Fibroblast of villous mesenchyme (primary cell): ENCODE measurements at places on chromosomes 5 and 9.

- no peak for DNase-seq
Observed at GRCh38 chr5:134086943-134087305, 27.6 kb upstream of the TCF7 start.

DNA sequence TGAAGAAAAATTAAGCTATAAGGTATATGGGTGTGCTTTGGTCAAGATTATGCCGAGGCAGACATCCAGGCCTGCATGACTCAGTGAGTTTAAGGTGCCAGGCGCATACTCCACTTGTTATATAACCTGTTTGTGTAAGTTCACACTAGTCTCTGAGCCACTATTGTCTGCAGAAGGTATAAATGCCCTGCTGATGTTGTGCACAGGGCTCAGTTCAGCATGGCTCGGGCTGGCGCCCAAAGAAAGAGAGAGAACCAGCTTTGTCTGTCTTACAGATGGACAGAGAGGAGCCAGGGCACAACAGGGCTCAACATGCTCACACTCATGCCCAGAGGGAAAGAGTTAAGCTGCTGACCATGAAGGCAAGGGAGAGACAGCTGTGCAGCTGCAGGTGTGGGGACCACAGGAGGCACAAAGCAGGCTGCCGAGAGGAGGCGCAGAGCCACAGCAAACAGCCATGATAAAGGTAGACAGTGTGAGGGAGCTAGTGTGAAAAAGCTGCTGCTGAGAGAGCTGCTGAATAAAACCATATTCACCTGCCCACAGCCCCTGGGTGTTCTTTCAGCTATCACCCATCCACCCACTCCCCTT lies 1587.6 kb upstream of the C9orf72 start:
- no peak for DNase-seq

DNA sequence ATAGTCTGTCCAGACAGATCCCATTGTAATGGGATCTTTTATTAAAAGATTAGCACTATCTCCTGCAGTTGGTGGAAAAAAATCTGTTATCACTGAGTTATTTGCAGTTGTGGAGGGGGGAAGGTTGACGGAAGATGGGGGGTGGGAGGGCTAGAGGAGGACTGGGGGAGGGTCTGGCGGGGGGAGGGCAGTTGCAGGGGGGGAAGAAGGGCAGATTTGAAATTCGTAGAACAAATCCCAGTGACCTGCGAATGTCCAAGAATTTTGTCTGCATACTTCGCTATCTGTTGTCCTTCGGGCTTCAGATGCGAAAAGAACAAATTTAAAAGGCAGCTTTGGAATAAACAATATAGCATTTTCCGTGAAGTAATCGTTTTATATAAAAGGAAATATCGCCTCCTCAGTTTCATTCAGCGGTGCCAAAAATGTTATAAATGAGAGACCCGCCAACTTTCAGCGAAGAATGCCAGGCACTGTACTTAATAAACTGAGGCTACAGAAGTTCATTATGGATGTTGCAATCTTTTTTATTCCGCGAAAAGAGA lies 1.3 kb upstream of the FST start:
- DNase-seq = peak; percentile 11

- DNase-seq = no peak
Observed at GRCh38 chr9:72936679-72937078, 16.2 kb downstream of the ALDH1A1 start.

DNA sequence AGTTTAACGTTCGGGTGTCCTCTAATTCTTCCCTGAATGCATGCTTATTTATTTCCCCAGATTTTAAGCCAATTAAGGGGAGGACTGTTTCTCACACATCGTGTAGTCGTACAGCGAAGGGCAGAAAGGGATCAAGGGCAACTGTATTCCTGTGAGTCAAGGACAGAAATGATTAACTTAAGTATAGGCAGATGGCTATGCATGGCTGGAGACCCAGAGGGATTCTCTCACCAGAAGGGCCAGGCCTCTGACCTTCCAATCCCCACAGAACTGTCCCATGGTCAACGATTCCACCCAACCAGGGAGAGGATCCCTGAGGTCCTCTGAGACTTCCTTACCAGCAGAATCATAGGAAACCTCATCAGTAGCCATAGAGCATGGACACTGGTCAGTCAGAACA lies 161.8 kb upstream of the MAP1B start:
- no peak for DNase-seq

DNA sequence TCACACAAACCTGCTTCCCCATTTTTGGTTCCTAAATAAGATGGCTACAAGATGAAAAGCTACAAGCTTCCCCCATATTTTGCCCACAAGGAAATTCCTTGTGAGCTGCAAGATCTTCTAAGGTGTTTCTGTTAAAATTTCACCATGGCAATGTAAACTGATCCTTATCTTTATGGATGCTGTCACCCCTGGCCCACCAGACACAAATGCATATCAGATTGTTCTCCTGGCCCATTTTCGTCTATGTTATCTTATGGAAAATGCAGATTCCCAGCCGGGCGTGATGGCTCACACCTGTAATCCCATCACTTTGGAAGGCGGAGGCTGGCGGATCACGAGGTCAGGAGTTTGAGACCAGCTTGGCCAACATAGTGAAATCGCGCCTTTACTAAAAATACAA lies 65.1 kb upstream of the IL6ST start:
- no peak for DNase-seq

DNA sequence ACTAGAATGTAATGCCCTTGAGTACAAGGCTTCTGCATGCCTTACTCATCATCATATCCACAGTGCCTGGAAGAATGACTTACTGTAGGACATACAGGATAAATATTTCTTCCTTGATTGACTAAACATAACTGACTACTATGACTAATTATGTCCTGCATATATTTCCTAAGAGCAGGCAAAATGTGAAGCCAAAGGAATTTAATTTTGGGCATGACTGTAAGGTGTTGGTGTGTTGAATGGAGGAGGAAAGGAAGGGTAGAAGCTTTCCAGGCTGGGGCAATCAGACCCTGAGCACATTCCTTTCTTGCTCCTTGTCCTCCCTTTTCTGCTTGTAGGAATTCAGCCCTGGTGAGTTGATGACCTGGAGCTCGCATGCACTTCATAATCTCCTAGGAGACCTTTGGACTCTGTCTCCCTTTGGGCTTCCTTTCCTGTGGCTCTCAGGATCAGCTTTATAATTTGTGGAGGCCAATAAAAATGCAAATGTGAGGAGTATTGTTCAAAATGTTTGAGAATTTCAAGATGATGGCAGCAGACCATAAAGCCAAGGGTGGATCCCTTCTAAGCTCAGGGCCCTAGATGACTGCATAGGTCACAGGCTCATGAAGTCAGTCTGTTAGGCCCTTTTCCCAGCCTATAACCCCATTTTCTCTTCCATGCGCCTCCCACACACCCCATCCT lies 174.0 kb downstream of the HMHB1 start:
- DNase-seq = peak; percentile 39

DNA sequence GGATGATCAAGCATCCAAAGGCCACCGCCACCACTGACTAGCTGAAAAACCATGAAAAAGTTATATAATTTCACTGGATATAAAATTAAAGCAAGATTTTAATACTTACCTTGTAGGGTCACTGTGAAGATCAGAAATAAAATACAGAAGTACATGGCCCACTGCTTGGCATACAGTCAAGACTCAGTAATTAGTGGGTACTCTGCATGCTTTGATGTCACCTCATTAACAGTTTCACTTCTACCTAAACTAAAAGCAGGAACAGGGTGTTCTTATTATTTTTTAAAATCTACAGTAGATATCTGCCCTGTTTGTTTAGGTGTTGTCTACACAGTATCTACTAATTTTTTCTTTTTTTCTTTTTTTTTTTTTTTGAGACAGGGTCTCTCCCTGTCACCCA lies 66.4 kb downstream of the NFIB start:
- no peak for DNase-seq

DNA sequence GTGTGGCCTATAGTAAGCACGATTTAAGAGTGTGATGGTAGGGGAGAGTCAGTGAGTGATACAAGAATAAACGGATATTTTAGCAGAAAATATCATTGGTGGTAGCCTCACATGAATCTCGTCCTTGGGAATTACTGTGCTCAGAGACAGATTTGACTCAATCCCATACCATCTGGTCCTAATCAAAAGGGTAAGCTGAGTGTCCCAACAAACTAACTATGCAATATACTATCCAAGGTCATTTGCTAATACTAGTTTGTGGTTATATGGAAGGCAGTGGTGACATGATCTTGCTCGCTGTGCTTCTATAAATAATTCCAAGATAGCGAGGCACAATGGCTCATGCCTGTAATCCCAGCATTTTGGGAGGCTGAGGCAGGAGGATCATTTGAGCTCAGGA lies 103.2 kb downstream of the TRPM6 start:
- DNase-seq = no peak

DNA sequence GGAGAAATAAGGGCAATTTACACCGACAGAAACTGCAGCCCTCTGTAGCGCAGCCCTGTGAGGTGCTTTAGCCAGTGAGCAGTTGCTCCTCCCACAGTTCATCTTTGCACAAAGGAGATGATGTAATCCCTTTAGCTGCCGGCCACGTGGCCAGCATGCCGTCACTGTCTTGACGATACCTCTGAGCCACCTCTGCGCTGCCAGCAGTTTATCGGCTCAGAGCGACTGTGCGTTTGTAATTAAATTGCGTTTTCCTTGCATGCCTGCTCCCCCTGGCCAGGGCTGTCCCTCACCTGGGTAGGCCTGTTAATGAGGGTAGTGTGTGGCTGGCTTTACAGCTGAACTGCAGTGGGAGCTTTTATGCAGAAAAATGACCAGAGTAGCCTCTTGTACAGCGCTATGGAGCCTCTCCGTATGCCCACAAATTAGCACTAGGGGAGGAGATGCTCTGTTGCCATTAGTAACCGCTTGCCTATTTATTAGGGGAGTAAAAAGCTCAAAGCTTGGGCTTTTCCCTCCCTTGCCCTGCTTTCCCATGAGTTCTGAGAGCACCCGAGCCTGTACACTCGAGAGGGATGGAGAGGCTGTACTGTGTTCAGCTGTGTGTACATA lies 107.0 kb downstream of the TRIO start:
- DNase-seq = peak; percentile 89

DNA sequence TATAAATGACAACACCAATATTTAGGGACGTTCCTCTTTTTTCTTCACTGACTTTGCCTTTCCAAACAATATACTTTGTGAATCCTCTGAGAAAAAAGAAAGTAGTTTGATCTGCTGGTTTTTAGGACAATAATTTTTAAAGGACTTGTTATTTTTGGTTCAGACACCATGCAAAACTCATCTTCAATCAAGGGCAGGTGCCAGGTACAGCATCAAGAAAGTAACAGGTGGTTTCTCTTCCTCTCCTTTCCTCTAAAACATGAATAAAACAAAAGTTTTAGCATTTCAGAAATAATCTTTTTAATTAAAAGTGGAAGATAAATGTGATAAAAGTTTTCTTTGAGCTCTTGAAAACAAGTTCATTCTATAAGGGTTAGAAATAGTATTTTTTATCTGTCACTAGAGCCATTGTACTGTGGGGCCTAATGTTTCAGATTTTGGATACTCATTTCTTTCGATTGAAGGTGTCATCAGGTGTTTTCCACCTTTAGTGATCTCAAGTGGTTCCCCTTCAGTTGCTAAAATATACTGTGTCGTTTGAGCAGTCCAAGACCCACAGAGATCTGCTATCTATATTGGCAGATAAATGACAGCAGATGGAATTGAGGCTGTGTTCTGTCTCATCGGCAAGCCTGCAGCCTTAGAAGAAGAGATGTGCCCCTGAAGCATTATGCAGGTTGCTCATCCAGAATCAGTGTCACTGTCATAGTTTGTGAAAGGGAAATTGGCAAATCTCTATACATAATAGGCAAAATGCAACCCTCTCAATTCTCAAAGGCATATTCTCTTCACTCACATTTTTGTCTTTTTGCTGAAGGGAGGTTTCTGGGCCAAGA lies 499.7 kb downstream of the PDE4D start:
- no peak for DNase-seq

- DNase-seq = no peak
Observed at GRCh38 chr9:84917366-84918070, 248.0 kb downstream of the NTRK2 start.

- DNase-seq = no peak
Observed at GRCh38 chr5:88058625-88059024, 210.0 kb downstream of the TMEM161B start.

DNA sequence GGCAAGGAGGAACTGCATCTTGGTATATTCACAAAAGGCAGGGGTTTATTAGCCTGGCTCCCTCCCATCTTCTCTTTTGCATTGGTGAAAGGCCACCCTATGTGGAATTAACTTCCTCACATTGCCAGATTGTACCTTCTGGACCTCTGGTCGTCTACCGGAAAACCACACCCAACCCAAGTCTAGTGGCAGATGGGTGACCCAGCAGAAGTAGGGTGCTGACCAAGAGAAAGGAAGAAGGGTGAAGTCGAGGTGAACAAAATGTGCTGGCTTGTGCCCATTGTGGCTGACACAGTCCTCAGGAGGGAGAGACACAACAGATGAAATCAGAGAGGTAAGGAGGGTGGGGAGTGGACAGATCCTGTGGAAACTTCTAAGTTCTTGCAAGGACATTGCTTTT lies 39.8 kb upstream of the DAP start:
- no peak for DNase-seq

GRCh38 chr9:114263853-114264510 lies 58.9 kb upstream of the ORM1 start:
- no peak for DNase-seq

GRCh38 chr5:73419465-73420390 lies 28.8 kb downstream of the FOXD1 start:
- DNase-seq = peak; percentile 45

DNA sequence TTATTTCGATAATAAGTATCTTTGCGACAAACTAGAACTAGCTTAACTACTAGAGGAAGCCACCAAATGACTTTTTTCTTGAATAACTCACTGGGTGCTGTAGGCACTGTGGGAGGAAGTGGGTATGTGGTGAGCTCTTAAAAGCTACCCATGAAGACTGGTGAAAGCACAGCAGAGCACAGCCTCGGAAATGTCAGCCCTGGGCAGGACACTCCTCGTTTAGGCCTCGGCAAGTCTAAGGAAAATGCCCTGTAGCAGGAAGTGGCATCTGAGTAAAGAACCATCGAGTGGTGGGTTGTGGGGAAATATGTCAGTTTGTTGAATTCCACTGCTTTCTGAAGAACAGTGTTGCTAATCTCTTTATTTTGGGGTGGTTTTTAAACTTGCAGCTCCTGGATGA lies 44.0 kb upstream of the NCS1 start:
- DNase-seq = no peak

DNA sequence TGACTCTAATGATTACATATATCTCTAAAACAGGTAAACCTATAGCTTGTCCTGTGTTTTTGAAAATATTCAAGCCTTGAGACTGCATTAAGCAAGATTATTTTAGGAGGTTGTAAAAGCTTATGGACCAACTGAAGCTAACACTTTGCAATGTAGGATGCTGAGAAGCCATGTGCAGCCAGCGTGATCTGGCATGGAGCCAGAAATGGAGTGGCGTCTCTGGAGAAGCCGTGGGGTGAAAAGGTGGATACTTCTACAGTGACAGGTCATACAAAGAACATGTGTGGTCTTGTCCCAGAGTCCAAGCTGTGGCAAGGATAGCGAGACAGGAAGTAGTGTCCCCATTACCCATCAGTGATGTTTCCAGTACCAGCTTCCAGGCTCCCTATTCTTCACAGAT lies 100.8 kb upstream of the CD180 start:
- DNase-seq = no peak

DNA sequence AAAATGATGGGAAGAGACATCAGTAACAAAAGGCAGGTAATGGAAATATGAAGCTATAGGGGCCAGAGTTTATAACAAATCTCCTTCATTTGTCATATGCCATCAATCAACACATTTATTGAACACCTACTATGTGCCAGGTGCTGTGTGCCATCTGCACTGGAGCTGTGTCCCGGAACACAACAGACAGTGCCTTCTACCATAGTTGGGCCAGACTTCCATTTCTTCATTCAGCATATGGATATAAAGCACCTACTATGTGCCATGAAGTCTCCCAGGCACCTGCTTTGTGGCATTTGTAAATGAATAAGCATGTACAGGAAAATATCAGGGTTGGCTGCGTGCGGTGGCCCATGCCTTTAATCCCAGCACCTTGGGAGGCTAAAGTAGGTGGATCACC lies 112.5 kb upstream of the ERCC6L2 start:
- no peak for DNase-seq
